OCI-M1 (cell line): ENCODE measurements at places on chromosomes 7 and 10.

DNA sequence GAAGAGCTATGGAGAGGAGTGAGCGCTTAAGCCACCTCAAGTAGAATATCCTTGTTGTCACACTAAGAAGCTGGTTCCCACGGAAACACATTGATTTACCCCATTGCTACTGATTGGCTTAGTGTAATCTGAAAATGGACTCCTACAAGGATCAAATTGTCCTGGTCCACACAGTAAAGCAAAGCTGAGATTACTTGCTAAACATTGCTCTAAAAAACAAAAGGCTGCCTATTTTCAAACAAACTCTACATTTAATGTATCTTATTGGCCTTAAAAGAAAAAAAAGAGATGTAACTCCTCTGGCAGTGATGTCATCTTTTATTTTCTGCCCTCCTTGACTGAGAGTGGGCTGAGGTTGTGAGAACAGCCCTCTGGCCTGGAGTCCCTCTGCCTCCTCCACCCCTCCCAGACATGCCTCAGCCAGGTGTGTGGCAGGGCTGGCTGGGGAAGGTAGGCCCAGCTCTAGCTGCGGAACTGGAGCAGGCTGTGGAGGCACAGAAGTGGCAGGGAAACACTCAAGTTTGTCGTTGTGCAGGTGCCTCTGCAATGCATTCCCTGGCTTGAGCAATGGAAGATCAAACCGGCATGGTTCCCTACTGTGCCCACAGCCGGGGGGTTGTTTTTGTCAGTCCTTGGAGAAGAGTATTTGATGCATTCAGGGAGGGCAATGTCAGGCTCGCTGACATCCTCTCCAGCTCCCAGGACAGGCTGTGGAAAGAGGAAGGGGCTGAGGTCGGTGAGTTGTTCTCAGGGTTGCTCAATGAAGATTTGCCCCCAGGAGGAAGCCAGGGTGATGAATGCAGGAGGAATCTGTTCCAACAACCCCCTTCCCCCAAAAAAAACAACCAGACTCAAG lies 9.1 kb downstream of the KLF6 start:
- DNase-seq: peak; percentile 77

- DNase-seq: no peak
Measured at GRCh38 chr7:140541513-140542227, 62.4 kb upstream of the MKRN1 start.

GRCh38 chr10:22647244-22647643 lies 67.1 kb downstream of the PIP4K2A start:
- no peak for DNase-seq

DNA sequence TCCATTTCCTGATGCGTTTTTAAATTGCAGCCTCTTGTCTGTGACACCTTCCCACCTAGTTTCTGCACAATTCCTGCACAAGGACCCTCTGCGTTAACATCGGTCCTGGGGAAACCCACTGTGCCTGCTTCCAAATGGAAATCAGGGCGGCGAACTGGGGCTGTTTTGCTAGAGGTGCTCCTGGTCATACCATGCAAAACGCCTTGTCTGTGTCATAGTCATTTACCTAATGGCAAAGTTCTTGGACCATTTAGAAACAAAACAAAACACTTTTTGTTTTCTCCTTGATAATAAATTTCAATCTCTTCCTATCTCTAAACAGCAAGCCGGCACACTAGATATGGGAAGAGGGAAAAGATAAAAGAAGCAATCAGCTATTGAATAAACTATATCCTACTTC lies 206.9 kb upstream of the KLF14 start:
- no peak for DNase-seq

GRCh38 chr10:70647086-70647485 lies 25.2 kb upstream of the ADAMTS14 start:
- DNase-seq: no peak

DNA sequence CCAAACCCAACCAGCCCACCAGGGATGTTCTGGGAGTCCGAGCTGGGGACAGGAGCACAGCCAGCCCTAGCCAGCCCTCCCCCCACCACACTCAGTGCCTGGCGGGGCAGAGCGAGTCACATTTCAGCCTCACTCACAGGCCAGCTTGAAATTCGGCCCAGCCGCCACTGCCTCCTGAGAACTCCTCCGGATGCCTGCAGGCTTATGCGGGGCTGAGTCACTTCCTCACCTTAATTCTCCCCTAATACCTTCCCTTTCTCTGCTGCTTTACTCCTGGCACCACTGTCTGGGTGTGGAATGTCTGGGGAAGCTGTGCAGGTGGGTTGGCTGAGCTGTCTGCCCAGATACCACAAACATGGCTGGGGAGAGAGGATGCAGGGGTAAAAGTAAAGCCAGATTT lies 22.6 kb upstream of the DLG5 start:
- no peak for DNase-seq

DNA sequence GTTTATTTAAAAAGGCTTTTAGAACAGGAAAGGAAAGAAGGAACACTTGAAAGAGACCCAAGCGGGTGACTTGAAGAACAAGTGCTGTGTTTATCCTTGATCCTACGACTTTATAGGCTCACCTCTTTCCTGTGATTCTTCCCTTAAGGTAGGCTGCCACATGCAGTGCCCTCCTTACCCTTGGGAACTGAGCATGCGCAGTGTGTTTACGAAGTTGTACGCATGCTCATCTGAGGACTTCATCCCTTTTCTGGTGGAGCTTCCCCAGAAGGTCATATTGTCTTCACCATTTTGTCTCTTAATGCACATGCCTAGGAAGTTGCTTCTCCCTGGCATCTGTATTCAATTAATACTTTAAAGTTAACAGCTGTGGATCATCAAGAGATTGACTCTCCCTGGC lies 49.9 kb upstream of the VOPP1 start:
- DNase-seq: no peak

DNA sequence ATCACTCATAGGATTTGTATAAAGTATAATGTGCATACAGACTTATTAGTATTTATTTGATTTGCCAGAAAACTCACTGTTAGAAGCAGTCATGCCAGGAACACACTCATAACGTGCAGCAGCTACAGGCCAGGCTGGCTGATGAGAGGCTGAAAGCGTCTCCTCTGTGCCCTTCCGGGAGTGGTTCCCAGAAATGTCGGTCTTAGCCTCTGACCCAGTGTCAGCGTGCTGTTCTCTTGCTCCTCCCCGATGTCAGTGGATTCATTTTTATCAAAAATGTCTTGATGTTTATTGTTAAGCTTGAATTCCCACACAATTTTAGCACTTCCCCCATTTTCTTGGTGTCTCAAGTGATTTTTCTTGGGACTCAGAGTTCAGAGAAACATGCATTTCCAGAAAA lies 33.3 kb upstream of the GARS1 start:
- no peak for DNase-seq

DNA sequence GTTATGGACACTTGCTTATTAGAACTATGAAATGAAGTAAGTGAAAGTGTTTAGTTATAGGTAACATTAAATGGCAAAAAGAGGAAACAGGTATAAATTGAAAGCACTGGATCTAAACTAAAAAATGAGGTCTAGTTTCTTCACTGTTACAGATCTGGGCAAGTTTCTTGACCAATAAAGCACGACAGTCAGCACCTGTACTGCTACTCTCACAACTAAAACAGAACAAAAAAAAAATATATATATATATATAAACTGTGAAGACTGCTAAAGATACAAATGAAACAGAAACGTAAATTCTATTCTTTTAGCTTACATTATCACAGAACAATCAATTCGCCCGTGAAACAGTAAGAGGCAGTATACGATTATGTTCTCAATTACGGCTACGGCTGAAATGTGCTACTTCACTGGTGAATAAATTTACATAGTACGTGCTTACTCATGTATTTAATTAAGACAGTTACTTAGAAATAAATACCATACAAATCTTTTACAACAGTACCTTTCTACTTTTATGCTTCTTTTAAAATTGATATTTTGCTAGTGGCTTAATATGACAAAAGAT lies 4.2 kb downstream of the AHR start:
- peak; percentile 76 for DNase-seq

GRCh38 chr10:70352401-70353097 lies 29.9 kb downstream of the LRRC20 start:
- peak; percentile 17 for DNase-seq

DNA sequence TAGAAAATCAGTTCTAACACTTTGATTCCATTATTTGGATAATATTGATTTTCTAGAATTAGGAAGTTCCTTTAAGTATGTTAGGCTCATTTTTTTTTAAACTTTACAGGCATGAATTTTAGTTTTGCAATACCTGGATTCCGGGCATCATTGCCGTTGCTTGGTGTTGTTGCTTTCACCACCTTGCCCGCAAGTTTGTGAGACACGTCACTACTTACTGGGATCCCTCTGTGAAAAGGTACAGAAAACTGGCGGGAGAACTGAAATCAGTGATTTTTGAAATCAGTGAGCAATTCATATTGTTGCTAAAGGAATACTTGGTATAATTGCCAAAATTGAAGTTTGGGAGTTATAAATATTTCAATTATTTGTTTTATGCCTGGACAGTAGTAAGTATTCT lies 232.3 kb upstream of the NPY start:
- no peak for DNase-seq

GRCh38 chr7:115359119-115359518 lies 437.2 kb downstream of the MDFIC start:
- no peak for DNase-seq

DNA sequence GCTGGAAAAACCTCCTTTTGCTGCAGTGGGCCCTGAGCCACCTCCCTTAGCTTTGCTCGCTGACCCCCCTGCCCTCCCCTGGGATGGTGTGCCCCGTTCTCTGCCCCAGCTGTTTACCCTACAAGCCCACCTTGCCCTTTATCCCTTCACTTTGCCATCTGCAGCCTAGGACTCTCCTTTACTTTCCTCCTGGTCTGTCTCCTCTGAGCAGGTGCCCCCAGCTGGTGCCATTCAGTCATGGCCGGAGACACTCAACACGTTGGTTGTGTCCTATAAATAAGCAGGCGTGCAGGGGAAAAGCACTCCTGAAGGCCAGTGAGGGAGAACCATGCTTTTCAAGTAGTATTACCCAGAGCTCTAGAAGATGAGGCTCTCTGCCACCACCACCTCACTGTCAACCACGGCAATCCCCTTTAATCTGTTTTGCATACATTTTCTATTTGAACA lies 6.1 kb downstream of the RASSF4 start:
- no peak for DNase-seq

DNA sequence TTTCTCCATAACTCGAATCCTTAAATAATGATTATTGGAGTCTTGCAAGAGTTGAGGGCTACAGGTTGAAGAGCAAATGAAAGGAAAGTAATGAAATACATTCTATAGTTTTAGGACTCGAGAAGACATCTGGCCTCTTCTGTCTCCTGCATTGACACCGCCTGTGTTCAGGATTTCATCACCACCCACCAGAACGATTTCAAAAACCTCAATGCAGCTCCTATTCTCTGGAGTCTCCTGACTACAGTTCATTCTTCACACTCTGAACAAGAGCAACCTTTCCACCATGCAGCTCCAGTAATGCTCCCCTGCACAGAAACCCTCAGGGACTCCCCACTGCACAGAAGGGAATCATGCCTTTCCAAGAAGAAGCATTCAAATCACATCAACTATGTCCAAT lies 5.5 kb downstream of the IL15RA start:
- DNase-seq: peak; percentile 44

DNA sequence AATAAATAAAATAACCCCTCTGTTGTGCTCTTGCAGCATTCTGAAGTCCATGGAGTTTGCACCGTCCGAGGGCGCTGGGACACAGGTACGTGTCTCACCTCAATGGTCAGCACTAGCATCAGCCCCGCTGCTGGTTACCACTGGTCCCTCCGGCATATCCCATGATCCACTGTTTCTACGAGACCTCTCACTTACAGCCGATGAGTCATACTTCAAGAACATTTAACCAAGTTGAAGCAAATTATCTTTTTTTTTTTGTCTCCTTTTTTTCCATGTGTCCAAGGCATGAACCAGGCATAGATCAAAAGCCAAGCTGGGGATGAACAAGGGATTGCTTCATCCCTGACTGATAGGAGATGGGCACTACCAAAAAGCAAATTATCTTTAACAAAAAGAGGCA lies 92.9 kb upstream of the SH2B2 start:
- DNase-seq: no peak

GRCh38 chr10:69389827-69390490 lies 26.8 kb downstream of the TACR2 start:
- no peak for DNase-seq

GRCh38 chr10:34816085-34816496 lies 995 bp upstream of the PARD3 start:
- no peak for DNase-seq

DNA sequence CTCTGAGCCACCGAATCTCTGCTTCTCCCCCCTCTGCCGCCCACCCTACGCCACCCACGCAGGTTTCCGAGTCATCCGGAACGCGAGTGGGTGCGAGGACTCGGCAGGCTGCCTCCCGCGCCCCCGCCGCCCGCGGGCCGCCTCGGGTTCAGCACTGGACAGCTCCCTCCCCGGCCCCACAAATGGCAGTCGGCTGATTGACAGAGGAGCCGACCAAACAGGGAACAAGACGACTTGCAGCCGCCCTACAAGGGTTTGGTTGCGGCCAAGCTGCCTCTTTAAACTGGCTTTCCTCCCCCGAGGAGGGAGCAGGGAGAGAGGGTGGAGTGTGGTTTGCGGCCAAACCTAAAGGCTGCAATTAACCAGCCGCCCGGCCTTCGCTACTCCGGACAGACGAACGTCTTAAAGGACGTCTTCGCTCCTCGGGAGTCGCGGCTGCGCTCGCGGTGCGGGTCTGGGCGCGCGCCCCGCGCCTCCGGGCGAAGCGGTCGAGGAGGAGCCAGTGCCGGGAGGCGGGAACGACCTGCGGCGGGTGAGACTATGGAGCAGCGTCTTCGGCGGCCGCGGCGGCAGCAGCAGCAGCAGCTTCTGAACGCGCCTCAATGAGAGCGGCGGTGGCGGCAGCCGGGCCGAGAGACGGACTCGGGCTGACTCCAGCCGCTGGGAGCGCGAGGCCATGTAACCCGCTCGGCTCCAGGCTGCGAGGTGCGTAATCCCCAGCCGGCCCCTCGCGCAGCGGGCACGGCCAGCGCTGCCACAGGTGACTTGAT lies at the start of gene GPR158:
Gene GPR158, plus strand, starts transcription at position 541 of the 770 bp plus-strand sequence. CDS start 420 bp downstream, outside the sequence.
- DNase-seq: peak; percentile 44

GRCh38 chr10:66747451-66747850 lies 178.4 kb upstream of the LRRTM3 start:
- no peak for DNase-seq

DNA sequence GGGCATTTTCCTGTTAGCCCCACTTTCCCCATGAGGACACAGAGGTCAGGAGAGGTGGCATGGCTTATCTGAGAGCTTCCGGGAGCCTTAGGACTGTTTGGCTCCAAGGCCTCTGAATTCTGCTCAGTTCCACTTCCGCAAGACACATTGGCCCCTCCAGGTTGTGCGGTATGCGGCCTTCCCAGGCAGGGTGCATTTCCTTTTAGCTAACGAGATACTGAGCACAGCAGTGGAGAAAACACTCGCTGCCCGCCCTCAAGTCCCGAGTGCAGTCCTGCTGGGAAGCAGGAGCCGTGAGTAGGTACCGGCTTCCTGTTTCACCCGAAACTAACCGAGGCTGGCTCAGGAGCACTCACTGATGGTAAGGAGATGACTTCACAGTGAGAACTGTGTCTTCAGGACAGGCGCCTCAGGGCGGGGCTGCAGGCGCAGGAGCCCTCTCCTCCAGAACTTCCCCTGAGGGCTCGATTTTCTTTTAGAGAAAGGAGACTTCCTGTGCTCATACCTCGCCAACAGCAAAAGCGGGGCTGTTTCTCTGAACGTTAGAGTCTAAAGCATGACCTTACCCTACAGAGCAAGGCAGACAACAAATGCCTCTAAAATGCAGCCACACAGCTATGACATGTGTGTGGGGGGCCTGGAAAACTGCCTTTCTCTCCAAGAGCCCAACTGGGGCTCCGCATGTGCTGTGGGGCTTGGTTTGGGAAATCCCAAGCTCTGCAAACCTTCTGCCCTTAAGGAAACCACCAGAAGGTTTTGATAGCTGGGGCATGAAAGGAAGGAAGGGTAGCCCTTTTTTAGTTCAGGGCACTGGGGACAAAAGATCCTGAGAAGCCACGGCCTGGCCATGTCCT lies 25.9 kb downstream of the RGS10 start:
- DNase-seq: no peak

GRCh38 chr10:58334817-58335305 lies at the start of gene UBE2D1:
Gene UBE2D1 (plus strand): TSS chr10:58335006. CDS start chr10:58335202, 196 bp downstream.
- peak; percentile 90 for DNase-seq
